NCI-H748 treated with DMSO at 0.1 percent for 48 hours (cell line): ENCODE measurements at places on chromosomes 3 and 15.

GRCh38 chr3:99878005-99878404 is 60.3 kb downstream of the CMSS1 start:
- DNase-seq, result no peak

GRCh38 chr3:25472153-25472552 is 44.1 kb downstream of the RARB start:
- DNase-seq, result no peak

DNA sequence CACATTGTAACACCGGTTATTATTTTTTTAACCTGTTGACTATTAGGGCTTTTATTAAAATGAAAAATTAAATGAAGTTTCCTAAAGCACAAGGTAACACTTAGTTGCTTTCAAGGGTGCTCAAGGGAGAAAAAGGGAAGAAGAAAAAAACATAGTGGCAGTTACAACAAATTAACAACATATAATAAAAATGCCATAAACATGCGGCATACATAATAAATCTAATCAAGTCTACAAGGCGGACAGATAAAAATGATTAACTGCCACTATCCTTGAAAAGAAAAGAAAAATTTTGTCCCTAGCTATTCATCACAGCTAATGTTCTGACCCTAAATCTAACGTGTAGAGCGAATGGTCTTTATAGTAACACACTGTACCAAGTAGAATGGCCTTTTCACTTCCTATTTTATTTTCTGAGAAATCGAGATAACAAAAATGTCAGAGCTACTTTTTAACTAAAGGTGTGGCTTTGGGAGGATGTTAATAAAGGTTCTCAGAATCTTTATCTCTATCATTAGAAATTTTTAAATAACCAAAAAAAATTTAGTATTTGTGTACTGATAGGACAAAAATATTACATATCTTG is 194.9 kb downstream of the FOXP1 start:
- DNase-seq, result no peak

- no peak for DNase-seq
Observed at GRCh38 chr3:72944696-72945095, 51.9 kb upstream of the PPP4R2 start.

DNA sequence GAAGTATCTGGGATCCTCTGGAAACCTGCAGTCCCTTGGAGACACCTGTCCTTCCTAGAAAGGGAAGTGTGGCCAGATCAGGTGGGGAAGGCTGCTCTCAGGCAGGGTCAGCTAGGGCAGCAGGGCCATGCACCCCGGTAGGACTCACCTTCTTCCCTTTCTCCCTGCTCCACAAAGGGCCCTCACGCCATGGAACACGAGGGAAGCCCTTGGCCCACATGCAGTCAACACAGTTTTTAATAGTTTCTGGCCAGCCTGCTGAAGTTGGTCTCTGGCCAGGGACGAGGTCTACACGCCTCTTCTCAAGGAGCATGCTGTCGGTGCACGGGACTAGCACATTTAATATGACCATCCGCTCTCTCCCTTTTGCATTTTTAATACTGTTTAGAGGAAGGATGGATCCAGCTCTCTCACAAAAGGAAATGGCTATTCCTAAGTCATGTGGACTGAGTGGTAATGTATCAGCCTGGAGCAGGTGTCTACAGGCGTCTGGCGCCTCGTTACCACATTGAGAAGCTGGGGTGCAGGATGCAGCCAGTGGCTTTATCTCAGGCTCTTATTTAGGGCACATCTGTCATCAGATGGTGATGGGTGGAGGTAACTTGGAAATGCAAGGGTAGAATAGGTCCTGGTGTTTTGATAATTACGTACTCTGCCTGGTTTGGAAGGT is 153.9 kb downstream of the KLF13 start:
- no peak for DNase-seq

DNA sequence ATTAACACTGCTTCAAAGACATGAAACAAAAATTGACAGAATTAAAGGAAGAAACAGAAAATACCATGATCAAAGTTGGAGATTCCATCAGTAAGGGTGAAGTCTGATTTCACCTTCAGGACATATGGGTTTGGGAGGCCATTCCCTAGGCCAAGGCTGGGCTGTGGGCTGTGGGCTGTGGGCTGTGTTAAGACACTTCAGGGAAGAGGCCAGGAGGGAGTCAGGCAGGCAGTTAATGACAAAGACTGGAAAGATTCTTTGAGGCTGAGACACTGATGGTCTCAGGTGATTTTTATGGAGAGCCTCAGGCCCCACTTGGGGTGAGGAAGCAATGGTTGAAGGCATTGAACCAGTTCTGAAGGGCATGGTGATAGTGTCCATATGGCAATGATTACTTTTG is 57.5 kb downstream of the MAGEF1 start:
- no peak for DNase-seq

DNA sequence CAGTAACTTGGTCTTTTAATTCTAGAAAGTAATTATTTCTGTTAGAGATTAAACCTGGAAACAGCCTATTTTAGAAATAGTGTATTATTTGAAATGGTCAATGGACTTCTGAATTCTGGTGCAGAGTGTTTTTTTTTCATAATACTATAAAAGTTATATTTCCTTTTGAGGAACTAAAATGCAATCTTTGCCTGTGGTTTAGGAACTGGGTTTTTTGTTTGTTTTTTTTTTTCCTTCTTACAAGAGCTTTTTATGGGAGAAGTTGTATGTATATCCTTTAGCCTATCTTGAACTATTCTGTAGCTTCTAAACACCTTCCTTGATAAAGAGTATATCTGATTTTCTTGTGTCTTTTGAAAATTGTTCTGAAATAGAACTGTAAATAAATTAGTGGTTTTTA is 88.3 kb downstream of the ARIH1 start:
- no peak for DNase-seq

- no peak for DNase-seq
Observed at GRCh38 chr15:100220058-100220768, 121.6 kb downstream of the ADAMTS17 start.

DNA sequence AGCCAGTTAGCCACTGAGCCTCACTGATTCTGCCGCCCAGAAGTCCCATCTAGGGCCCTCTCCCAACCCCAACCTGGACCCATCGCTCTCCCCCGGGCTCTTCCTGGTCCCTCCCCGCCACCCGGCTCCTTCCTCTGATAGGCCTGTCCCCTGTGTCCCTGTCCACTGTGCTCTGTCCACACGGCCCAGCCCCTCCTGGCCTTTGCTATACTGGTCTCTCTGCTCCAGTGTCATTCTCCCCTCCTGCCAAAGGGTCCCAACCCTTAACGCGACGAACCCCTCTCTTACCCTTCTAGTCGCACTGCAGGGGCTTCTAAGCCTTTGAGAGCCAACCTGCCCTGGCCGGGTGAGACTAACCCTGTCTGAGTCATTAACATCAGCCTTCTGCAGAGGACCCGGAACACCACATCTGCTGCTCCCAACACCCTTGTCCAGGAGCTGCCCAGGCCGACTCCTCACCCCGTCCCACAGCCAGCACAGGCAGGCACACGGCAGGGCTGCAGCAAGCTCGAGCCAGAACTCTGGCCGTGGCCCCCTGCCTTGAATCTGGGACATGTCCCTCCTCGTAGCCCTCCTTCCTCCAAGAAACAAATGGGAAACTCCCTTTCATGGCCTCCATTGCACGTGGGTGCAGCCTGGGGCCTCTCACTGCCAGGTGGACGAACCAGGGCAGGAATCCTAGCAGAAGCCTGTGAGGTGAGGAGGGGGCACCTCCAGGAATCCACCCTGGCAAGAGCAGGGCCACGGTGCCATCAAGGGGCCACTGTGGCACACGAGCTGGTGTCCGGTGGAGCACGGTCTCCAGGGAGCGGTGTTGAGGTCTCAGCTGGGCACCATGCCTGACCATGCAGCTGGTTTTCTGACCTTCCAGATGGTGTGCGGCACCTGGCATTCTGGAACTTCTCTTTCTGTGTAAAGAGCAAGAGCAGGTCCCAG is 140.9 kb upstream of the IQSEC1 start:
- no peak for DNase-seq

- no peak for DNase-seq
Observed at GRCh38 chr15:28942571-28942970, 56.8 kb downstream of the APBA2 start.

GRCh38 chr15:53658255-53658654 is 101.2 kb downstream of the WDR72 start:
- peak; percentile 68 for DNase-seq

DNA sequence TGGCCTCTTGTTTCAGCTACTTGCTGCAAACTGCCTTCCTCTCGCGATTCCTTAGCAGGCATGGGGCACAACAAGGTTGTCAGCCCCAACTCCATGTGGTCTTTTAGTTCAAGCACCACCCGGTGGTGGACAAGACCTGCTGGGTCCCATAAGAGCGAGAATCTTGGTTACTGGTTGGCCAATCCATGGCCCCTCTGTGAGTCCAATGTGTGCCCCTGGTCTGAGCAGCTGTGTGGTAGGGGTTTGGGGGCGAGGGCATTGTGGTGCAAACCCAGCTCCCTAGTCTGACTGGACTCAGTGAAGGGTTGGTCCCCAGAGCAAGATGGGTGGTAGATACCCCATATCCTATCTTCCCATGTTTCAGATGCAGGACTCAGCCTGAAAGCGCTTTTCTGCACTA is 48.8 kb downstream of the MESD start:
- no peak for DNase-seq

DNA sequence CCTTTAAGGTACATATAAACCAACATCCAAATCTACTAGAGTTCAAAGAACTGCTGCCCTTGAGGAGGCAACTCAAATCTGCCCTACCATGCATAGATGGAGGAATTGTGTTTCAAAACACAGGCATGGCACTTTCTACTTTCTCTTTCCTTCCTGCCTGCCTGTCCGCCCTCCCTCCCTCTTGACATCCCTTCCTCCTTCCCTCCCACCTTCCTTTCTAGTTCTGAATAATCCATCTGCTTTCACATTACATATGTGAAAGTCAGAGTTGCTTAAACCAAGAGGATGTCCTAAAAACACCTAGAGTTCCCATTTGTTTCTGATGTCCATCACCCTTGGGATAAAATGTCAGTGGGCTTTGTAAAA is 537.6 kb downstream of the FOXP1 start:
- DNase-seq, result no peak

- DNase-seq, result no peak
Observed at GRCh38 chr15:25771338-25771706, 91.8 kb downstream of the ATP10A start.

- DNase-seq, result no peak
Observed at GRCh38 chr3:166322391-166322790, 485.2 kb upstream of the BCHE start.

DNA sequence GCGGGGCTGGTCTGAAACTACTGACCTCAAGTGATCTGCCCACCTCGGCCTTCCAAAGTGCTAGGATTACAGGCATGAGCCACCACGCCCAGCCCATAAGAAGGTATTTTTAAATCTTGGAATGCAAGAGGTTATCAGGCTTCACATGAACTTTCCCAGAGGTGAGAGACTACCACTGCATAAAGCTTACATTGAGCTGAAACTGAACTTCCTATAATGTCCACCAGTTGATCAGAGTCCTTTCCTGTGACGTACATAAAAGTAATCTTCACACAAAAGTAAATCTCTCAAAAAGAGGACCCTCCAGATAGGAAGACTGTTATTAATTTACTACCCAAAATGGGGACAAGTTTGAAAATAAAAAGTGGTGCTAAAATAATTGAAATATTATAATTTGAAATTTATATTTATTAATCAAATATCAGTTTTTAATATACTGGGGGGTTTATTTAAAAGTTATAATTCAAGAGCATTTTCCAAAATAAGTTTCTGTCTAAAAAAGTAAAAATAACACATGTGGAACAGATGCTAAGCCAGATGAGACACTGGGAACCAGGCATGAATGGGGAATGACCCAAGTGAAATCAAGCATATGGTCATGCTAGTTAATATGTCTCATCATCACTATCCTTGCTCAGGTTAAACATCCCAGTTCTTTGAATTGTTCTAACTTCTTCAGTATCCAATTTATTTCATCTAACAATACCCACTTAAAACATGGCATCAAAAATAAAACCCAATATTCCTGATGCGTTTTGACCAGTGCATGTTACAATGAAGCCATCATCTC is 269.9 kb upstream of the UBE2E2 start:
- DNase-seq, result no peak

GRCh38 chr3:22671848-22672247 is 531.3 kb upstream of the UBE2E2 start:
- no peak for DNase-seq

- DNase-seq, result no peak
Observed at GRCh38 chr15:67196672-67197363, 57.6 kb downstream of the AAGAB start.

- DNase-seq, result no peak
Observed at GRCh38 chr15:63551400-63551799, 45.8 kb upstream of the FBXL22 start.
